B cell (primary cell): ENCODE measurements at places on chromosomes 13 and 19. TPM values are rescaled to one million over a fixed set of nuclear protein-coding genes. Genes with fewer than 3 reads are reported as not detected.

ZNF888 gene
- total RNA-seq = 15.3 and 15.6 TPM in 2 replicates

DNA sequence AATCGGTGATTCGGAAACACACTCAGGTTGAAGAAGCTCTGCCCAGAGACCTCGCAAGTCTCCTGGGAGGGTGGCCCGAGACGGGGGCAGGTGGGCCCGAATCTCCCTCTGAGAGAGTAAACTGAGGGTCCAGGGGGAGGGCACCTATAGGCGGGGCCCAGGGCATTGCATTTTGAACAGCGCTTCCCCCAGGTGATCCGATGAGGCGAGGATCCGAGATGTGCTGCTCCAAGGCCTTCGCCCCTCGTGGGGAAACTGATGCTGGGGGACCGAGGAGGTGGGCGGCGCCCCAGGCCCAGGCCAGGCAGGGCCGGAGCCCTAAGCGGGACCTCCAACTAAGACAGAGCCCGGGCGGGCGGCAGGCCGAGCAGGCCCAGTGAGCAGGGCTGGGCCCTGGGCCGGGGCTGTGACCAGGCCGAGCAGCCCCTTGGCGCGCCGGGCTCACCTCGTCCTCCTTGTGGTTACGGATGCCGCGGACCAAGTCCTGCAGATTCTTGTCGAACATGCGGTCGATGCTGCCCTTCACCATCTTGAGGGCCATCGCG lies 500 bp downstream of the AP3D1 start:
- peak overlapping the region; percentile 65 for H3K4me3 ChIP-seq
- no peaks in the 10 kb centered on the region for H3K36me3 ChIP-seq
- H3K27me3 ChIP-seq = no peaks in the 10 kb centered on the region
- peaks cover 18% of the 10 kb centered on the region for H3K4me1 ChIP-seq
- no peak for DNase-seq

DNA sequence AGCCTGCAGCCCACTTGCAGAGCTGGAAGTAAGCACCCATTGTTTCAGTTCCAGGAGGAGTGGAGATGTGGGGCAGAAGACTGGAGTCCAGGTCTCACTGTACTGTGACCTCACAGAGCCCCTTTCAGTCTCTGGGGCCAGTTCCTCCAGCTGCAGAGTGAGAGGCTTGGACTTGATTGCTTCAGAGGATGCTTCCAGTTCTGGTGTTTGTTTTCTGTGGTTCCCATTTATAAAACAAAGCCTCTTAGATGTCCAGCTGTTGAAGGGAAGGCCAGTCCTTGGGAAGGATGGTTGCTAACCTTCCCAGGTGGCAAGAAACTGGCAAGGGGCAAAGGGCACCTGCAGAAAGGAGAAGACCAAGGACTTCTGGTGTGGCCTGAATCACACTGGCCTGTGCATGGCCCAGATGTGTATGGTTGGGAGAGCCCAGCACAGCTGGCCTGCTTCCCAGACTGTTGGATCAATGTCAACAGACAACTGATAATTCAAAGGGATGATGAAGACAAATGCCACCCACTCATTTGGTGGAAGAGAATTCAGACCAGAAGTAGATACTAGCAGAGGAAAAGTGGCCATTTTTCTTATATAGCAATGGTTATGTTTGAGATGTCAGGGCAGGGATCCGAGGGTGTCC lies 218.5 kb downstream of the ZNF536 start:
- H3K27ac ChIP-seq = no peak overlapping the region
- H3K4me1 ChIP-seq = no peaks in the 10 kb centered on the region
- no peaks in the 10 kb centered on the region for H3K36me3 ChIP-seq
- no peak overlapping the region for H3K4me3 ChIP-seq

DNA sequence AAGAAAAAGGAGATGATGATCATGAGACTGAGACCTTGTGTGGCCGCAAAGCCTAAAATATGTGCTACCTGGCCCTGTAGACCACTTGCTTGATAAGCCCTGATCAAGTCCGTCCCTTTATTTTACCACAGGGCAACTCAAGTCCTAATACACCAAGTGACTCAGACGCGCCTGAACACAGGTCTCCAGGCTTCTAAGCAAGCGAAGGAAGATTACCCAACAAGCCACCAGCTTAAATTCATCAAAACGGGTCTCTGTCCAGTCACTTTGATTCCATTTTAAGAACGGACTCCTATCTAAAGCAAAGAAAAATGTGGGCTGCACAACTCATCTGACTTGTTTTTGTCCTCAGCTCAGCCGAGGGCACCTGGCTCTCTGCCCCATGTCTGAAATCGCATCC lies 26.8 kb downstream of the SLC7A1 start:
- no peak overlapping the region for H3K4me3 ChIP-seq
- DNase-seq = no peak
- H3K27me3 ChIP-seq = no peaks in the 10 kb centered on the region
- no peaks in the 10 kb centered on the region for H3K36me3 ChIP-seq
- H3K4me1 ChIP-seq = peaks cover 5% of the 10 kb centered on the region
